ENCODE measurements at places on chromosomes 12 and 14.

DNA sequence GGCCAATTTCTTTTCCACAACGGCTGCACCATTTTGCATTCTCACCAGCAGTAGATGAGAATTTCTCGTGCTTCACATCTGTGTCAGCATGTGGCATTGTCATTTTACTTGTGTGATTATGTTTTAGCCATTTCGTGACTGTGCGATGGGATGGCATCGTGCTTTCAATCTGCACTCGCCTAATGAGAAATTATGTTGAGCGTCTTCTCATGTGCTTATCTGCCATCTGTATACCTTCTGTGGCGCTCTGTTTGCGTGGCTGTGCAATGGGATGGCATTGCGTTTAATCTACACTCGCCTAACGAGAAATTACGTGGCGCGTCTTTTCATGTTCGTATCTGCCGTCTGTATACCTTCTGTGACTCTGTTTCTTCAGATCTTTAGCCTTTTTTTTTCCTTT, 14.9 kb upstream of the GPR132 start:
- no peak for DNase-seq

DNA sequence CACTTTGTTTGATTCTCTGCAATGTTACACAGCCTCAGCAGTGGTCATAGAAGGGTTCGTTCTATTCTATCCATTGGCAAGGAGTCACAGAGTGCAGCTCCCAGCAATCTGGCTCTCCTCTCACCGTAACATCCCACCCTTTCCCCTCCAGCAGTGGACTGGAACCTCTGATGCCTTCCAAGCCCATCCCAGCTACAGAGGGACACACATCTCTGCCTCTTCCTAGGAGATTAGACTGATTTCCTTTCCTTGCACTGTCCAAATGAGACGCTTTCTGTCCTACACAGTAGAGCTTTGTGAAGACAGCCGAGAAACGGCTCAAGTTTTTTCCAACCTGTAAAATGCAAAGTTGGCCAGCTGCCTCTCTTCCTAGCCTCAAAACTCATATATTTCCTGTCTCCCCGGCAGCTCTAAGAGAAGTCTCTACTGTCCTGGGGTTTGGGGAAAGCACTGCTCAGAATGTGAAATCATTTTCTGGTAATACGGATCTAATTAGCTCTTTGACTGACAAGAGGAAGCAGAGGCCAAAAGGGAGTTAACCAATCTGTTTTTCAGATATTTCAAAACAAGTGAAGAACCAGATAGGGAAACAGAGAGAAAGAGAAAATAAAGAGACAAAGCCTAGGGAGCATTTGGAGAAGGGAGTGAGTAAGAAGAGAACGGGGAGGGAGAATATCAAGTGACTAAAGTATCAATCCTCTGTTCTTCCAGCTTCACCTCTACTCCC, 516 bp downstream of the NINJ2 start:
- DNase-seq: no peak

DNA sequence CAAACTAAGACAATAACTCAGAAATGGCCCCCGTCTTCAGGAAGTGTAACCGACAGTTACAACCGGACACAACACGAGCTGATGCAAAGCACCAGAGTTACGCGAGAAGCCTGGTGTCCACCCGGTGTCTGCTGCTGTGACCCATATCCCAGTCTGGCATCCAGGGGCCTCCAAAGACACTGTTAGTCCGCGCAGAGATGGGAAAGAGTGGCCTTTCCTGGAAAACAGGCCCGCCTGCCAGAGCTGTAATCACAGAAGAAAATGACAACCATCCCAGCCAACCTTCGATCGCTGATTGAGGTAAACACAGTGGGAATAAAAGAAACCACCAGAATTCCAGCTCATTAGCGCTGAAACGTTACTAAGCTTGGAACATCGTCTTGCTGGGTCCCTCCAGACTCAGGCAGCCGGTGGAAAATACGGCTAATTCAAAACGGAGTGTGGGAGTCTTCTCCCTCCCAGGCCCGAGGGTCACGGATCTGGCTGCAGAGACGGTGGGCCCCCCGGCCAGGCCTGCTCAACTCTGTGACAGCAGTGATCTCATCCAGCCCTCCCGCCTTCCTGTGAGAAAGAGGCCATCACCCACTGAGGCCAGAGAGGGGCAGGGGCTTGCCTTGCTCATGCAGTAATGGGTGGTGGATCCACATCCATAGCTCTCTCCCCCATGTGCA, 273.9 kb upstream of the RTL1 start:
- no peak for DNase-seq

DNA sequence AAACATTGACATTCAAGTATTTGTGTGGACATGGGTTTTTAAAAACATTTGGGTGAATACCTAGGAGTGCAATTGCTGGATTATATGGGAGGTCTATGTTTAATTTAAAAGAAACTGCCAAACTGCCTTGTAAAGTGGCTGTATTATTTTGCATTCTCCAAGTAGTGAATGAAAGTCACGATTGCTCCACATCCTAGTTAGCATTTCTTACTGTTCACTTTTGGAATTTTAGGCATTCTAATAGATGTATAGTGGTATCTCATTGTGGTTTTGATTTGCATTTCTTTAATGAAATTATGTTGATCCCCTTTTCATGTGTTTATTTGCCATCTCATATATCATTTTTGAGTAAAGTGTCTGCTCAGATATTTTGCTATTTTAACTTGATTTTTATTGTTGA, 159.5 kb downstream of the FOXG1 start:
- no peak for DNase-seq
